ENCODE measurements at places on chromosomes 5 and 9.

DNA sequence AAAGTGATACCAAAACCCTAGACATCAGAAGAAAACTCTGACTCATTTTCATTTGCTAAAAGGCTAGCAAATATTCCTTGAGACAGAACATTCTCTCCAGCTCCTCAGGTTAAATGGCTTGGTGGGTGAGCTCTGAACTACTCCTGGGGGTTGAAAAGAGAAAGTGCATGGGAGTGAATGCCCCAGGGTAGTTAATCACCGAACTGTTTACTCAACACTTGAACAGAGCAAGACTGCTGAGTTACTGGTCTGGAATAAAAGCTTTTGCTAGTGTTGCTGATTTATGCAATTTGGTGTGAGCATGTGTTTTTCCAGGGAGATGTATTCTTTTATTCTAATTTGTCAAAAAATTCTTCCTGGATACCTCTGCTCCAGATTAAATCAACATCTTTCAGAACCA, 88.3 kb upstream of the PRDM9 start:
- no peak for DNase-seq

- no peak for DNase-seq
Measured at GRCh38 chr9:136029556-136029955, 65.5 kb downstream of the NACC2 start.

- DNase-seq, result no peak
Measured at GRCh38 chr9:14405176-14405706, 91.3 kb upstream of the NFIB start.

DNA sequence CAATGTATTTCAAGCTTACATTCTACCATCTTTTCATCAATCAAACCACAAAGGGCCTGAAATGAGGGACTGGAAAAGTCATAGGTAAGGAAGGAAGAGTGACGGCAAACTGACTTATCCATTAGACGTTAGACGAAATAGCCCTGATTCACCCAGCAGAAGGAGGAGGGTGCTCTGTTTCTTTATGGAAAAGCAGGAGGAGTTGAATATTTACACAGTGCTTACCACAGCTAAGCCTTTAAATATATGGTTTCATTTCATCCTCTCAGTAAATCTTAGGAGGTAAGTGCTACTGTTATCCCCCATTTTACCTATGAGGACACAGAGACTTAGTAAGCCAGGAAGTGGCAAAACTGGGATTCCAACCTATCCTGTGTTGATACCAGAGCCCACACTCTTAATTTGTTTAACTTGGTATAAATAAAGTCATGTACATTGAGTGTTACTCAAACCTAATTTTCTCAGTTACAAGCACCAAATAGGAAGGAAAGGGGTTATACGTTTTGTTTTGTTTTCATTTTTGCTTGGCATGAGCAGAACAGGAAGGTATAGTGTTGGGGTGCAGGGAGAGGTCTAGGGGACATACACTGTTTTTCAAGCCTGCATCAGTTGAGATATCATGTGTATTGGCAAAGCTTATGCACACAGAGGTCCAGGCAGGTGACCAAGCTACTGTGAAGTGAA, 98.1 kb upstream of the IFNK start:
- no peak for DNase-seq

DNA sequence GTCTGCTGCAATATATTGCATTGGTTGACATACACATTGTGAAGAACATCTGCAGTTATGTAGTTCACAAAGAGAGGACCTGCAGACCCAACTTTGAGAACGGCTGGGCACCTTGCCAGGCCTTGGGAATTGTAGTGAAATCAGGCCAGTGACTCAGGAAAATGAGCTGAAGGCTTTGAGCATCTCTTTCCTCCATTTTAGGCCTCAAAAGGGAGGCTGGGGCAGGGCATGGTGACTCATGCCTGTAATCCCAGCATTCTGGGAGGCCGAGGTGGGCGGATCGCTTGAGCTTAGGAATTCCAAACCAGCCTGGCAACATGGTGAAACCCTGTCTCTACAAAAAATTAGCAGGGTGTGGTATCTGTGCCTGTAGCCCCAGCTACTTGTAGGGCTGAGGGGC, 1.4 kb upstream of the IPPK start:
- DNase-seq, result no peak

GRCh38 chr5:83472213-83472507, 616 bp downstream of the VCAN start:
- DNase-seq, result no peak
